ENCODE measurements at places on chromosomes 7 and 10.

DNA sequence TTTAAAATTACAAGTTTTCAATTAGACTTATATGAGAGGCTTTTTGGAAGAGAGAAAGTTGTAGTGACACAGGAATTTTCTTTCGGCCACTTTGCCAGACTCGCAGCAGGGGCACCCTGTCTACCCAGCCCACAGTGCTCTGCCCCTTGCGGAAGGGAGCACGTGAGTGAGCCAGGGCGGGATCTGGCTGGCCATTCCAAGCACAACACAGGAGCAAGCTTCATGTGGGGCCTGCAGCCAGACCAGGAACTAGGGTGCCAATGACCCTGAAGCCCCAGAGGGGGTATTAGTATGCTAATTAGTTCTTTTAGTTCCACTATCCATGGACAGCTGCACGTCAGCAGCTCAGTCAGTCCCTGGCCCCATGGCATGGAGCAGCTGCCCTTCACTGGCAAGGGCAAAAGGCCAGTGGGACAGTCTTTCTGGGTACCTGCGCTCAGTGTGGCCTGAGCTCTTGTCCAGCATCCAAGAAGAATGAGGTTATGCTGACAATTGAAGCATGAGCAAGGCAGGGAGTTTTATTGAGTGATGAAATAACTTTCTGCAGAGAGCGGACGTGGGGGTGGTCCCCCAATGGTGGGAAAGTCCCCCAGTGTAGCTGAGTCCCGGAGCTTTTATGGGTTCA, 251.1 kb upstream of the CSTF2T start:
- DNase-seq, result no peak

- DNase-seq, result no peak
These were observed 17.6 kb upstream of the MCM10 start for GRCh38 chr10:13143766-13144165.

- no peak for DNase-seq
These were observed 78.0 kb upstream of the PPP2R2D start for GRCh38 chr10:131822692-131823245.

DNA sequence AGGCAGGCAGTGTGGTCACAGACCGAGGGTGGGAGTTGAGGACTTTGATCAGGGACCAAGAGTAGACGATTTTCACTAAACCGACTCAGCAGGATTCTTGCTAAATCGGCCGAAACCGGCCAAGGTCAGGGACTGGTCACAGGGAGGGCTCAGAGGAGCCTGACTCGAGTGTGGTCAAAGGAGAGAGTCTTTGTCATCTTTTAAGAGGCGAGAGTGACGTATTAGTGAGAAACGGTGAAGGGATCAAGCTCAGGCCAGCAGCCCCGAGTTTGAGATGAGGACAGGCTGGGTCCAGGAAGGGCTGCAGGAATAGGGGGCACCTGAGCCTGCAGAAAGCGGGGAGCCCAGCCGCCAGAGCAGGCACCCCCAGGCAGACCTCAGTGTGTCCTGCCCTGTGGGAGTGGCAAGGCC, 41.6 kb upstream of the FAM20C start:
- DNase-seq, result no peak

DNA sequence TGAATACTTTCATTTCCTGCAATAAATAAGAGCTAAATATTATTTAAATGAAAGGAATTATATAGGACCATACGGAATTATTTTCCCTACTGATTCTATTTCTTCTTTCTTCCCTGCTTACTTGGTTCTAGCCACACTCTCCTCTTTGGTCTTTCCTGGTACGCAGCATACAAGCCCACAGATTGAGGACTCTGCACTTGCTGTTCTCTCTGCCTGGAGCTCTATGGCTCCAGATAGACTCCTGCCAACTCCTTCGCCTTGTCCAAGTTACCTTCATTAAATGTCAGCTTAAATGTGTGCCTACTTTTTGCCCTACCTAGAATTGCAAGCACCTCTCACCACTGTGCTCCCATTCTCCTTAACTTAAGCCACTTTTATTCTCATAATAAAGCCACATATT, 203.4 kb downstream of the MDFIC start:
- DNase-seq, result no peak

GRCh38 chr7:129858490-129858889, 94.3 kb downstream of the UBE2H start:
- no peak for DNase-seq

DNA sequence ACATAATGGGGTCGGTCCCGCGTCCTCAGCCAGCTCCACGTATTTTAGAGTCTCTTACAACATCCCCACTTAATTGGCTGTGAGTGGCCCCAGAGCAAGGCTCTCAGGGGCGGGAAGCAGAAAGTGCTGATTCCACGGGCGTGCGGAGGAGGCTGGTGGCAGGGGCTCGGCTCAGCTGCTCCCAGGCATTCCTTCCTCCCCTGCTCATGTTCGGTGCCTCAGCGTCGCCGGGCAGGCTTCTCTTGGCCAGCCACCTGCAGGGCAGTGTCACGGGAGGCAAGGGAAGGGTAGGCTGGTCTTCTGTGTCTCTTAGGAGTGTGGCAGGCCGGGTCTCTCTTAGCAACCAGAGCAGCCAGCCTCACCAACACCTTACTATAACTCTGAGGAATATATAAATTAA, 33.8 kb downstream of the IL15RA start:
- no peak for DNase-seq

DNA sequence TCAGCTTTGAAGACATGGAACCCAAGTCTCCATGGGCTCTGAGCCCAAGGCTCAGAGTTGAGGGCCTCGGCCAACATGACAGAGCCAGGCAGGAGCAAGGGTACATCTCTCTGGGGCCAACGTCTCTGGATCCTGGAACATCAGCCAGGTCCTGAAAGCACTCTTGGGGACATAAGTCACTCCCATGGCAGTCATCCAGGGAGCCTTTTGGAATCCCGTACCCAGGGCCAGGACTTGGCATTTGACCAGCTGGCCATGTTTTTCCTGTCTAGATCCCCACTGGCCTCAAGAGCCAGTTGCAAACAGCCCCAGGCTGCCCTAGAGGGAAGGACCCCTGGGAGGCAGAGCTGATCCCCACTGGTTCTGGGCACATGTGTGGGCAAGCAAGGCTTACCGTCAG, 4.3 kb upstream of the CXCL12 start:
- DNase-seq, result no peak

- DNase-seq, result no peak
These were observed 60.1 kb upstream of the NFE2L3 start for GRCh38 chr7:26091933-26092332.

GRCh38 chr10:105540381-105540780, 899.3 kb downstream of the SORCS3 start:
- no peak for DNase-seq

- DNase-seq, result no peak
These were observed 13.9 kb upstream of the TBRG4 start for GRCh38 chr7:45125193-45125904.

- no peak for DNase-seq
These were observed 80.7 kb downstream of the MAD1L1 start for GRCh38 chr7:2151801-2152612.

GRCh38 chr7:77442636-77443035, 26.5 kb upstream of the GSAP start:
- no peak for DNase-seq

DNA sequence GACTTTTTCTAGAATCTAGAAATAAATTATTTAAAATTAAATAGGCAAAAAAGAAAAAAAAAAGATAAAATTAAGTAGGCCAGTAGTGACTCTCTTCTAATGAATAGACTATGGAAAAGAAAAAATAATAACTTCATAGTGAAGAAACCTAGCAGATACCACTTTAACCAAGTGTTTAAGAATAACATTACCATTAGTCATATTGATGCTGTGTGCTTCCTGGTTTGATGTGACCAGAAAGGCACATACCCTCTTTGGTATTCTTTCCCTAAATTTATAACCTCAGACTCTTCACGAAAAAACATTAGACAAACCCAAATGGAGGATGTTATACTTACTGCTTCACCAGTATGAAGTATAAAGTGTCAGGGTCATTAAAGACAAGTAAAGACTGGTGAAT, 42.6 kb downstream of the KIF20B start:
- DNase-seq, result no peak

DNA sequence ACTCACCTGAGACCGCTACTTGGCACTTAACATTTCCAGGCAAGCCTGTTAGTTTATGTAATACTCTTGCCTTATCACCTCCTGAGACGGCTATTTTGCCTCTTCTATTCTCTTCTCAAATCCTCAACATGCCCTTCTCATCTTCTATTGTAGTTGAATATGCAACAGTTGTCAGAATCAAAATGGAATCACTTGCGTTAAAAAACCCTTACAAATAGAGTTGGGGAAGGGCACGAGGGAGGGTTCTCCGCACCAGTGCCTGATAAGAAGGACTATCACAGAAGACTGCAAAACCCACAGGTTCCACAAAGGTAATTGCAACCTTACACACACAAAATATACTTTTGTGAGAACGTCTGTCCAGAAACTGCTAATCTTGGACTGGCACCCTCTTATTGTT, 57.4 kb downstream of the ZNF783 start:
- no peak for DNase-seq

- no peak for DNase-seq
These were observed 27.0 kb upstream of the ZNF862 start for GRCh38 chr7:149811221-149811620.

DNA sequence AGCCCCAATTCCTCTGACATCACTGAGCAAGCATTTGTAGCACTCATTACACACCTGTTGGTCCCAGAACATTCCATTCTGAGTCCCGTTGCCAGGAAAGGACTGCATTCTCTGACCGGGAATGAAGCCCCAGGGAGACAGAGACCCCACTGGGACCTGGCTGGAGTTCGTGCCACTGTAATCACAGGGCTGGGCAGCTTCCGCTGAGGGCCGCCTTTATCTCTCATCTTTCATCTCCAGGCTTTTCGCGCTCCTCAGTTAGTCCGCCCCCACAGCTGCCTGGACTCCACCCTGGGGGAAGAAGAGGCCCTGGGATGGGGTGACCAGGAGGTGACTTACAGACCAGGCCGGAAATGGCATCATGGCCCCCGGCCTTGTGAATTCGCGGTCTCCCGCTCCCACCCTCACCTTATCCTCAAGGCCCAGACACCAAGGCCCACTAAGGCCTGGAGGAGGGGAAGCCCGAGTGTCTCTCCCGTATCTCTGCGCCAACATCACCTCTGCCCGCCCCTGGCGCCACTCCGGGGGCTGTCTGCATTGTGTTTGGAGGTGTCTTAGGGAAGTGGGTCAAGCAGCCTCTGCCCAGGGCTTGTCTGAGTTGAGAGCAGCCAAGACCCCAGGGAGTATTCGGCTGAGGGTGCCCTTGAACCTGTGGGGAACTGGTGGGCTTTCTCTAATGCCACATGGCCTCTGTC, 75.4 kb downstream of the PROSER2 start:
- no peak for DNase-seq

DNA sequence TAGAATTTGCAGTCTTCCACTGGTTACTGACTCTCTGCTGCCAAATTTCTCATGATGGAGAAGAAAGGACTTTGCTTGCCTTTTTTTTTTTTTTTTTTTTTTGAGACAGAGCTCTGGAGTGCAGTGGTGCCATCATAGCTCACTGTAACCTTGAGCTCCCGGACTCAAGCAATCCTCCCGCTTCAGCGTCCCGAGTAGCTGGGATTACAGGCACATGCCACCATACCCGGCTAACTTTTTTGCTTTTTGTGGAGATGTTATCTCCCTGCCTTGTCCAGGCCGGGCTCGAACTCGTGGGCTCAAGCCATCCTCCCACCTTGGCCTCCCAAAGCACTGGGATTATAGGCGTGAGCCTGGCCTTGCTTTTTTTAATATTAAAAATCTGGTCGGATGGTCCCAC, 6.2 kb downstream of the INSIG1 start:
- DNase-seq, result no peak

GRCh38 chr10:113339121-113339520, 213.7 kb upstream of the HABP2 start:
- DNase-seq, result no peak

DNA sequence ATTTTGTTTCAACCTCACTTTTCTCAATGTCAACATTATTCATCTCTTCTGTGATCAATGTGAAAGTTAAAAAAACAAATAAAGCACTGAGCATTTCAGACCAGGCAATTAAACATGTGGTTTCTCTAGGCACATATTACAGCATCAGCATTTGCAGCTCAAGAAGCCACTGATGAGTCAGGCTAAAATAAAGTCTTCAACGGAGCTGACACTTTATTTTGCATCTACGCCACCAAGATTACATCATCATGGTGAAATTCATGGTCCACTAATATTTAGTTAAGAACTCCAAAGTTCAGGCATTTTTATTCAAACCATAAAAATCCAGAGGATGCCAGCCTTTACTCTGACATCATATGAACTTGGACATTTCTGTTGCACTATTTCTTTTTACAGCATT, 33.0 kb downstream of the MAGI2 start:
- no peak for DNase-seq

GRCh38 chr10:101467286-101467770, 113.4 kb downstream of the BTRC start:
- DNase-seq, result no peak

DNA sequence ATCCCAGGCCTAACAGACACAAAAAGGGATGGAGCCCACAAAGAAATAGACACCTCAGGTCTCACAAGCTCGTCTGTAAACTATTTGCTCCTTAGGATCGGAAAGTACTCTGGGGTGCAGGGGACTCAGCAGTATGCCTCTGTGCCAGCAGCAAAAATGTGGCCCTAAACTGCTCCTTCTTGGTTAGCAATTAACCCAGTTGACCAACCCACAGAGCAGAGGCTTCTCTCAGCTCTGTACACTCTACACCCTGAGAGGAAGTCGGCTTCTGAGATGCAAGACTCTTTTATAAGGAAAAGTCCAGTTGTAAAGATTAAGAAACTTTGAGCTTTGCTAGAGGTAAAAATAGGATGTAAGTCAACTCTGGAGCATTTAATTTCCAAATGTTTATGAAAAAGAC, 156.3 kb upstream of the PRSS58 start:
- DNase-seq, result no peak

DNA sequence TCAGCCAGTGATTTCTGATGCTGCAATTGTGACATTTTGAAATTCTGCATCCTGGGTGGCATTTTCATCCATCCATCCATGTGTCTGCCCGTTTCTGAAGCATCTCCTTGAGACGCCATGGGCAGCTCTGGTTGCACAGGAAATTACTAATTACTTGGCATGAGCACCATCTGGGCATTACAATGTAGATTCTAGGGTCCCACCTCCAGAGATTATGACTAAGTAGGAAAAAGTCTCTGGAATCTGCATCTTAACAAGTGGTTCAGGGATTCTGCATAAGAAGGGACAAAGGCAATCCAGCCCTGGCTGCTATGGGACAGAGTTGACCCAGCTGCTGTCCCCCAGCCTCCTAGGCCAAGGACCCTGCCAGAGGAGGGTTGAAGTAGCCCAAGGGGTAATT, 65.3 kb downstream of the CUZD1 start:
- DNase-seq, result no peak

GRCh38 chr7:112082306-112082705, 123.9 kb downstream of the DOCK4 start:
- DNase-seq, result no peak

DNA sequence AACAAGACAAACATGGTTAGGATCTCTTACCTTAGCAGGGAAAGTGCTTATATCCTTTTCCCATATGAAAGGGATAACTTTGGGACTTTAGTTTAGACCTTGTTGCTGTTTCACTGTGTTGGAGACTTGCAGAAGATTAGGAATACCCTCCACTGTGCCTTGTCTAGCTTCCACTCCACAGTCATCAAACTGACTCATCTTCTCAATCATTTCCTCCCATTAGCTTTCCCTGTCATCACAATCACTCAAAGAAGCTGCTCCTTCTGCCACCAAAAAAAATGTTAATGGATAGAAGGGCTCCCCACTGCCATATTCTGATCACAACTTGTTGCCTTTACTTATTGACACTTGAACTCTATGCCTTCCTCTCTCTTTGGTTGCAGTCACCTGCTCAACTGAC, 16.8 kb downstream of the GNG11 start:
- DNase-seq, result no peak

GRCh38 chr7:50560865-50561351, 4.3 kb downstream of the DDC start:
- DNase-seq, result no peak

- DNase-seq, result no peak
These were observed 145.6 kb upstream of the ZNF32 start for GRCh38 chr10:43794181-43794815.
